H9 (cell line): ENCODE measurements at places on chromosomes 5 and 9. TPM values are rescaled to one million over a fixed set of nuclear protein-coding genes. Genes with fewer than 3 reads are reported as not detected.

DNA sequence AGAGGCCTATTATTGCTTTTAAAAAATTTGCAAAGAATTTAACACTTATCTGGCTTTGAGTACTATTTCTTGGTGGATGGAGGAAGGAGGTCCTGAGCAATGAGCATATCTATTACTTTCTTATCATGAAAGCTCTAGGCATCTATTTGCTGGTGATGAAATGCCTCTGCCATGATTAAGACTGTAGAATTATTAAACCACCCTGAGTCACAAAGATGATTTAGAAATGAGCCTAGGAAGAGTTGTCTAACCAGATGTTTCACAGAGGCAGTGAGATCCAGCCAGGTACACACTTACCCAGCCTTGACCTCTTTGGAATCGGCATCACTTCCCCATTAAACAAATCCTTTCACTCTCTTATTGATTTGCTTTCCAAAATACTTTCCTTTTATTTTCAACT lies 304.4 kb upstream of the KIF2A start:
- no peak for DNase-seq

DNA sequence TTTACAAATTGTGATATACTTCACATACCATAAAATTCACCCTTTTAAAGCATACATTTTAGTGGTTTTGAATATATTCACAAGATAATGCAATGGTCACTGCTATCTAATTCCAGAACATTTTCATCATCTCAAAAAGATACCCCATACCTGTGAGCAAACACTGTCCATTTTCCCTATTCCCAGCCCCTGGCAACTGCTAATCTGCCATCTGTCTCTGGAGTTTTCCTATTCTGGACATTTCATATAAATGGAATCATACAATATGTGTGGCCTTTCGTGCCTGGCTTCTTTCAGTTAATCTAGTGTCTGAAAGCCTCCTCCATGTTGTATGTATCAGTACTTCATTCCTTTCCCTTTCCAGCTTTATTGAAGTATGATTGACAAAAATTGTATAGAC lies 14.7 kb downstream of the SNX30 start:
- no peak for DNase-seq

- DNase-seq = no peak
Observed at GRCh38 chr5:157750320-157750719, 6.8 kb downstream of the LSM11 start.

DNA sequence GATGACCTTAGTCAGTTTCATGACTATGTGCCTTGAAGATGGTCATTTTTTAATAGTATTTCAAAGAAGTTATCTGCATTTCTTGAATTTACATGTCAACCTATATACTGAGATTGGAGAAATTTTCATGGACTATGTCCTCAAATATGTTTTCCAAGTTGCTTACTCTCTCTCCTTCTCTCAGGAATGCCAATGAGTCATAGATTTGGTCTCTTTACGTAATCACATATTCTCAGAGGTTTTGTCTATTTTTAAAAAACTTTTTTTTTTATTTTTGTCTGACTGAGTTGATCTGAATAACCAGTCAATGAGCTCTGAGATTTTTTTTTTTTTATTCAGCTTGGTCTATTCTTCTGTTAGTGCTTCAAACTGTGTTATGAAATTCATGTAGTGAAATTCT lies 374.7 kb upstream of the GRIN3A start:
- no peak for DNase-seq

GRCh38 chr5:86572825-86573517 lies 44.8 kb upstream of the COX7C start:
- DNase-seq = no peak

The NR4A3 gene
- 0.20 and 0.24 TPM in 2 replicates for total RNA-seq

The SELENOP gene
- 6.9 and 8.5 TPM in 2 replicates for total RNA-seq

The GMCL2 gene
- not detected in 2 replicates for total RNA-seq

The DOLPP1 gene
- total RNA-seq = 42.6 and 43.3 TPM in 2 replicates
